ENCODE measurements at places on chromosomes 7 and 10.

- peak; percentile 76 for ATAC-seq
Observed at GRCh38 chr7:20797462-20798080, 10.9 kb upstream of the SP8 start.

- no peak for ATAC-seq
Observed at GRCh38 chr10:51786016-51786683, 86.8 kb upstream of the CSTF2T start.

DNA sequence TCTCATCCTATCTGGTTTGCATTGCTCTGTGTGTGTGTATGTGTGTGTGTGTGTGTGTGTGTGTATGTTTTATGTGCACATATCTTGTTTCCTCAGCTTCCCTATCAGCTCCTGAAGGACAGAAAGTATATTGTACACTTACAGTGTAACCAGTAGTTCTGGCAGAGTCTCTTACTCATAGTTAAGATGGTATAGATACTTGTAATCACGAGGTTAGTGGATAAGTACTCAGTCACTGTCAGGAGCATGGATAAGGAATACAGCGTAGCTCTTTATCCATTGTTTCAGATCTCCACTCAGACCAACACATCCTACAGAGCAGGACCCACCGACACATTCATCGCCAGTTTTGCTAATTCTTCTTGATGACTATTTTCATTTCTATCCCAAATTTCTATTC lies 275.0 kb downstream of the TSPAN12 start:
- no peak for ATAC-seq

- no peak for ATAC-seq
Observed at GRCh38 chr7:142556740-142557139, 192.5 kb upstream of the PRSS1 start.

GRCh38 chr10:33151344-33151864 lies 183.1 kb downstream of the NRP1 start:
- ATAC-seq = peak; percentile 87

DNA sequence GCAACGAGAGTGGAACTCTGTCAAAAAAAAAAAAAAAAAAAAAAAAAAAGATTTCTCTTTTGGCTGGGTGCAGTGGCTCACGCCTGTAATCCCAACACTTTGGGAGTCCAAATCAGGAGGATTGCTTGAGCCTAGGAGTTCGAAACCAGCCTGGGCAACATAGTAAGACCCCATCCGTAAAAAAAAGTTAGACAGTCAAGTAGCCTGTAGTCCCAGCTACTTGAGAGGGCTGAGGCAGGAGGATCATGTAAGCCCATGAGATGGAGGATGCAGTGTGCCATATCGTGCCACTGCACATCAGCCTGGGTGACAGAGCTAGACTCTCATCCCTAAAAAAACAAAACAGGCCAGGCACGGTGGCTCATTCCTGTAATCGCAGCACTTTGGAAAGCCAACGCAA lies 25.2 kb downstream of the PDLIM1 start:
- ATAC-seq = no peak

GRCh38 chr7:120278773-120279172 lies 5.8 kb downstream of the KCND2 start:
- ATAC-seq = no peak

GRCh38 chr7:91655656-91656055 lies 224.8 kb downstream of the MTERF1 start:
- no peak for ATAC-seq

DNA sequence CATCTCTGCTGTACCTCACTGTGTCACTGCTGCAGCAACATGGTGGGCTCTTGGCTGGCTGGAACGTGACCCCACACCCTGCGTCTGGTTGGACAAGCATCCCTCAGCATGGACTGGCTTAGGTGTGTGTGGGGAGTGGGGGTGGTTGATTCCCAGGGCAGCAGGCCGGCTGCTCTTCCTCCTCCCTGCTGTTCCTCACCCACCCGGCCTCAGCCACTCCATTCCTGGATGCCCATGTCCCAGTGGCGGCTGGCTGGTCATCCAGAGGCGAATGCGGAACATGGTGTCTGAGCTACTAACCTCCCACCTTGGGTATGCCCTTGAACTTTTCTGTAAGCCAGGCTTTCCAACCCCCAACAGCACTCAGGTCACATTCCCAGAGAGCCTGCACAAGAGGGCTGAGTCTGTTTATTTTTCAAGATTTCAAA lies 81.2 kb downstream of the GRK5 start:
- ATAC-seq = no peak

GRCh38 chr10:42933448-42934340 lies 143.2 kb upstream of the RET start:
- ATAC-seq = no peak

- ATAC-seq = no peak
Observed at GRCh38 chr10:127450644-127451043, 98.5 kb upstream of the NPS start.

DNA sequence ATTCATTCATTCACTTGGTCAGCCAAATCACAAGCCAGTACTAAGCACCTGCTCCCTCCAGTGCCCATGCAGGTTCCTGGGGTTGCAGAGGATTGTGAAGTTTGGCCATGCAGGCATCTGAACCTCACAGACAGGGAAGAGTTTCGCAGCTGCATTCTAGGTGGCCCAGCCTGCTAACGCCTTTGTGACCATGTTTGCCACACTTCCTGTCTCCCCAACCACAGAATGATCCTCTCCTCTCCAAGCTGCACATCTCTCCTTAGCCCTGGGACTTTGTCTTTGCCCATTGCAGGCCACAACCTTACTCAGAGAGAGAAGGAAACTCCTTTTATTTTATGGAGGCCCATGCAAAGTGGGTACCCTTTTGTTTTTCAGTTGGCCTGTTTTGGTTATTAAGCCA lies 31.8 kb downstream of the EPDR1 start:
- no peak for ATAC-seq

DNA sequence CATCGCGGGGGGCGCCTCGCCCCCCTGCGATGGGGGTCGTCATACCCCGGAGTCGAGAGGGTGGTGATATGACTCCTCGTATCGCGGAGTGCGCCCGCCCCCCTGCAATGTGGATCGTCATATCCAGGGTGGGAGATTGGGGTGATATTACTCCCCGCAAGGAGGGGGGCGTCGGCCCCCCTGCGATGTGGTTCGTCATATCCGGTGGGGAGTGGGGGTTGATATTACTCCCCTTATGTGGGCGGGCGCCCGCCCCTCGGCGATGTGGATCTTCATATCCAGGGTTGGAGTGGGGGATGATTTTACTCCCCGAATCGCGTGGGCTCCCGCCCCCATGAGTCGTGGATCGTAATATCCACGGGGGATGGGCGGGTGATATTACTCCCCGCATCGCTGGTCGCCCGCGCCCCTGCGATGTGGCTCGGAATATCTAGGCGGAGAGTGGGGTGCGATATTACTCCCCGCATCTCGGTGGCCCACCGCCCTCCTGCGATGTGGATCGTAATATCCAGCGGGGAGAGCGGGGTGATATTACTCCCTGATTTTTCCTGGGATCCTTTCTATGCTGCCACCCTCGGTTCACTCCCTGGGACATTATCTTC lies 36.9 kb downstream of the MEIG1 start:
- ATAC-seq = peak; percentile 39

DNA sequence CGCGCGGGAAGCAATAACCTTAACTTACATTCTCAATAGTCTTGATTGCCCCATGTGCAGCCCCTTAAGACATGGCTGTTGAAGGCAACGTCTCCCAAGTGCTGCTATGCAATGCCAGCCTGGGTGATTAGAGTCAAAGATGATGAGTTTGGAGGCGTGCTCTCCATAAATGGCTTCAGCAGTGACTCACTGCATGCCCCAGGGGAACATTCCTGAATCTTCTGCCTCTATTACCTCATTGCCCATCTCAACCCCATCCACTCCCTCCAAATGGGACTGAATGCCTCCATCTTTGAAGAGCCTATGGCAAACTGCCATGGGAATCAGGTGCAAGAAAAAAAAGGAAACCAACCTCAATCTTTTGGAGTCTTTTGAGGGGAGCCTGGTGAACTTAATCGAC lies 282.8 kb downstream of the SNX10 start:
- no peak for ATAC-seq

DNA sequence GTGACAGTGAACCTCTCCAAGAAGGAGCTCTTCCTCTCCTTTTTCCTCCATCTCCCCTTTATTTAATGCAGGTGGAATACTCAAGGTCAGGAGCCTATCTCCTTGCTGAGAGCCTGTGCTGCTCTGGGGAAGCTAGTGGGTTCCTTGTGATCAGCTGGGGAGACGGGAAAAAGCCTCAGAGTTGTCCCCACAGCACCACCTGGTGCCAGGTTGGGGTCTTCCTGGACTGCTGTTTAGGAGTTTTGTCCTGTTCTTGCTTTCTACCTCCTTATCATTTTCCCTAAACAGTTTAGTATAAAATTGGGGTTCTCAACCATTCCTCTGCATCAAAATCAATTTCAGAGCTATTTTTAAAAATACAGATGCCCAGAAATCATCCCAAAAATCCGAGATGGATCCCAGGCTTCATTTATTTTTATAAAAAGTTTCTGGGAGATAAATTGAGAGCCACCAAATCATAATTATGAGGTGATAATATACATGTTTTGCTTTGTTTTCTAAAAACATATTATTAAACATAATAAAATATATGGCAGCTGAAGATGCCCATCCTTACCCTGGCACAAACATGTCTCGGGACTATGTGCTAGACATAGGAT lies 44.3 kb downstream of the MACC1 start:
- no peak for ATAC-seq

GRCh38 chr7:151824373-151824933 lies 52.5 kb downstream of the PRKAG2 start:
- no peak for ATAC-seq

DNA sequence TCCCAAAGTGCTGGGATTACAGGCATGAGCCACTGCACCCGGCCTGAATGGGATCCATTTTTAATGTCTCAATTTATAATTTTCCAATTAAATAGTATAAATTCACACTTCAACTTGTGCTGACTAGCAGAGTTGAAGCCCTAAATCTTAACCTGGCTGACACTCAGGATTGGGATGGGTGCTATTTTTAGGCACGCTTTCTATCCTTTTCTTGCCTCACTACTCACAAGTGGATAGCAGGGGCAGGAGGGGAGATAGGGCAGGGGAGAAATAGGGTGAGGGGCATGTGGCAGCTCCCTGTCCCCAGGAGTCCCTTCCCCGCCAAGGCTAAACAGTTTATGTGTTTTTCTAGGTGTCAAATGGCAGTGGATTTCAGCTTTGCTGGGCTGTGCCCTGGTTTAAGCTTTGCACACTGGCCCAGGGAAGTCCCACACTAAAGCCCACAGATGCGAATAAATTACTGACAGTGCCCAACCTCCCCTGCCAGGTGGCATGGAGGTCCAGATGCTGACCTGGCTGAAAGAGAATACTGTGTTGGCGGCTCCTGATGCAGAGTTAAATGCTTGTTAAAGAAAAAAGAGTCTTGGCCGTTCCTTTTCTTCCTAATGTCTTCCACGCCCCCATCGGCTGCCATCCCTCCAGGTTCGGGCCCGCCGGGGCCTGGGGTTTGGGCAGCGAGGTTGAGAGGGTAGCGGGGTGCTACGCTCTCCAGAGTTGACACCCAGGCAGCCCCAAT lies 36.2 kb upstream of the EFCAB10 start:
- ATAC-seq = no peak

- no peak for ATAC-seq
Observed at GRCh38 chr10:68878496-68878895, 22.6 kb upstream of the DDX50 start.

- ATAC-seq = no peak
Observed at GRCh38 chr7:50768485-50769474, 13.9 kb downstream of the GRB10 start.

GRCh38 chr10:126500866-126501265 lies 112.6 kb upstream of the ADAM12 start:
- ATAC-seq = no peak

- ATAC-seq = no peak
Observed at GRCh38 chr7:115618676-115619075, 411.9 kb downstream of the TFEC start.

- ATAC-seq = no peak
Observed at GRCh38 chr10:128419466-128420019, 293.3 kb upstream of the MKI67 start.

- no peak for ATAC-seq
Observed at GRCh38 chr7:144513334-144513733, 109.8 kb upstream of the NOBOX start.

DNA sequence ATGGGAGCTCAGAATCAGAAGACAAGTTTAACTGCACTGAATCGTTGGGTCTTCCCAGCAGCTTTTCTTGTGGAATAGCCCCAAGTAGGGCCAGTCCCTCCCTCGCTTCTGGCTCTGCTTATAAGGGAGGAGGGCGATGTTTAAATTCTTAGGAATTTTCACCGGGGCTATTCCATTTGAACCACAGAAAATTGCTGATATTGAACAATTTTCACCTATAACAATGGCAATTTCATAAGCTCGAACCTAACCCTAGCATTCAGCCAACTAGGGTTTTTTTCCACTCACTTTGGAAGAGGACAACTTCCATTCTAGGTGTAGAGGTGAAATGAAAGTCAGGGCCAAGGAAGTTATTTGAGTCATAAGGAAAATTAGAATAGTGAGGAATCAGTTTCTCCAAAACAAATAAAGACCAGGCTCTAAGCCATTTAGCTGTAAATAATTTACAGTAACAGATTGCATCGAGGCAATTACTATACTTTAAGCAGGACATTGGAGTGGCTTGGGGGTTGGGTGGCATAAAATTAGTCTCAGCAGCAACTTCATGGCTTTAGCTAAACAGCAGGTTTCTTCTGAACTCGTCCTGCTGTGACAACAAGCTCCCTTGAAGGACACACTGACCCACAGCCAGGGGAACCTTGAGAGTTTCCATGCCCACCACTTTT lies 1.5 kb upstream of the ATP6V0A4 start:
- no peak for ATAC-seq

- ATAC-seq = no peak
Observed at GRCh38 chr7:121505021-121505420, 108.9 kb upstream of the FAM3C start.

- ATAC-seq = no peak
Observed at GRCh38 chr7:78906735-78907134, 546.7 kb downstream of the MAGI2 start.

DNA sequence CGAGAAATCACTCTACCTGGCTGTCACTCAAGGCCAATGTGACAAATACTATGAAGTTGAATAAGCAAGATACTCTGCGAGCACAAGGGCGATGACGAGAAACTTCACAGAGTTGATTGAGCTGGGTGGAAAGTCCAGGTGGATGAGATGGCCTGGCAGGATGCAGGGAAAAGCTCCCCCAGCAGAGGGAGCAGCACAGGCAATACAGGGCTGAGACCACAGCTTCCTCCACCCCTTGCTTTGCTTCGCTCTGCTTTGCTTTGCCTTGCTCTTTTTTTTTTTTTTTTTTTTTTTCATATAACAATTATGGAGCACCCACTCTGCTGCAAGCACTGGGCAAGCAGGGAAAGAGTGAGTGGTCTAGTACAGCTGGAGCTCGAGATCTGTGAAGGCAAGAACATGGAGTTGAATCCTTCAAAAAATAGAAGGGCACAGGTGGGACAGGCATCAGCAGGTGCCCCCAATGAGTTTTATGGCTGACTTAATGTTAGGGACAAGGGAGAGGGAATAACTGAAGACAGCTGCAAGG lies 88.3 kb downstream of the CABCOCO1 start:
- ATAC-seq = peak; percentile 91

GRCh38 chr7:136891850-136892249 lies 23.4 kb downstream of the CHRM2 start:
- ATAC-seq = no peak
